ENCODE measurements at places on chromosomes 4 and X.

GRCh38 chr4:100165809-100166208 lies 24.5 kb downstream of the DDIT4L start:
- no peak for DNase-seq

DNA sequence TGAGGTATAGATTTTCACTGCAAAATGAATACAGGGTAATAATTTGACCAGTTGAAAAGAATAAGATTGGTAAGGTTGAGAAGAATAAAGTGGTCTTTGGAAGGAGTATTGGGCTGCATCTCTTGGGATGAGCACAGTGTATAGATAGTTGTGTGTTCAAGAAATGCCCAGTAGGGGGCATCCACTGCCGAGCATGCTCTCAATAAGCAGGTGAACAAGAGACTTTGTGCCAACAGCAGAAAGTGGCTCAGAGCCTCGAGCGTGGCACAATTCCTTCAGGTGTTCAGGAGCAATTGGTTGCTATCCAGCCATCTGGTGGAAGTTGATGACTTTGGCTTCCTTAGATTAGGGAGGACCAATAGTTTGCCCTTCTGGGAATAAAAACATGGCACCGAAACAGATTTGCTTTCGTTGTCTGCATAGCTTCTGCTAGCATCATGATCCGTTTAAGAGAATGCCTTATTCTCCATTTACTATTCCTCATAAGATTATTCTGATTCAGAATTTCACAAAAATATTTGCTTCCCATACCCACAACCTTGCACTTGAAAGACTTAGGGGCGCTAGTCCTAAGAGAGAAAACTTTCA lies 258.1 kb upstream of the NEIL3 start:
- peak; percentile 5 for DNase-seq

- DNase-seq = peak; percentile 3
These were observed 56.5 kb downstream of the STAG2 start for GRCh38 chrX:124018023-124018422.

GRCh38 chrX:109862433-109862832 lies 129.4 kb upstream of the ACSL4 start:
- DNase-seq = no peak

GRCh38 chrX:87388381-87388780 lies 129.2 kb upstream of the KLHL4 start:
- DNase-seq = no peak

DNA sequence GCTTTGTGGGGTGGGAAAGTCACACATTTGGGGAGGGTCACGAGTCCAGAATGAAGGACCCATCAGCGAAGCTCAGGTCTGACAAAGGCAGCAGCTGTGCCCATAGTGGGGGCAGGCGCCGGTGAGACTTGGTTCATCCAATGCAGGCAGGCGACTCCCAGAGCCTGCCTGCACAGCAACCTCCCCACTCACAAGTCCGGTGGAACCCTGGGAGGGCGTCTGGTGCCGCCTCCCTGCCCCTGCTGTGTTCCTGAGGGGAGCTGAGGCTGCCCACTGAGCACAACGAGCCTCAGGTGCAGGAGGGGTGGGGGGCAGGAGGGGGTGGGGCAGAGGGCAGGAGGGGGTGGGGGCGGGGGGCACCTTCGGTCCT lies 13.7 kb downstream of the LRPAP1 start:
- no peak for DNase-seq

DNA sequence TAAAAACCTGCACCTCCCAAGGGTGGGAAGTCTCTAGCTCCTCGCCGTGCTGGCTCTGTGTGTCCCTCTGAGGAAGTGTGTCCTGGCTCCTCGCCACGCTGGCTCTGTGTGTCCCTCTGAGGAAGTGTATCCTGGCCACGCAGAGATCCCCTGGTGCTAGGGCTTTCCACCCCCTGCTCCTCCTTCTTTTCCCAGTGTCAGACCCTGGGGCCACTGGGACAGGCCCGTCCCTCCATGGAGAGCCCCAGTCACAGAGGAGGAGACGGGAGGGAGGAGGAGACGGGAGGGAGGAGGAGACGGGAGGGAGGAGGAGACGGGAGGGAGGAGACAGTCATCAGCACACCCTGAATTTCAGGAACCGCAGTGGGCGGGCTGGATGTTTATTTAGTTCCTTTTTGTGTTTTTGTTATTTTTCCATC lies 53.8 kb upstream of the HGFAC start:
- DNase-seq = no peak

DNA sequence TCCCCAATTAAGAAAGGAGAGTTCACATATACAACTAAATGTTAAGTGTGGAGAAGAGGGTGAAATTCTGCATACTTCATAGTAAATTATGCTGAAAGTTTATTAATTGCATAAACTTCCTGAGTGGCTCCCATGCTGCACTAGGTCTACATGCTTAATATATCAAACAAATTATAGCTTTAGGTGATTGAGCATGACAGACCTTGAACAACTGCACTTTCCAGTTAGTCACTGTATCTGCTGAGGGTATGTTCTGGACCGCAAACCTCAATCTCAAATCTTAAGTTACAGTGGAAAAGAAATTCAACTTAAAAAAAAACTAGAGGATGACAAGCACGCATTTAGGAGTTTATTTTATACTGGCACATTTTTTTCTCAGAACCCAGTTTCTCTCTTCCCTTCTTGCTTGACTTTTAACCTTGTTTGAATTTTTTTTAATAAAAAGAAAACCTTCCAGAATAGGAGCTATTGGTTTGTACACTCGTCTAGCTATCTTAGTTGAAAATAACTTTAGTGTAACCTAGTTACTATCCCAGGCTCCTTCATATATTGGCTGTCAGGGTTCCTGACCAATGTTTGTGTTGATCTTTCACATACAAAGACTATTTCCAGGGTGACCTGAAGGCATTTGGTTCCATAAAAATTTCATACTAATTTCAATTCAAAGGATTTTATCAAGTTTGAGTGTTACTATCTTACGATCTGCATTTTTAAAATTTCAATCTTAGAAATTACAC lies 10.2 kb upstream of the FAM120C start:
- no peak for DNase-seq

DNA sequence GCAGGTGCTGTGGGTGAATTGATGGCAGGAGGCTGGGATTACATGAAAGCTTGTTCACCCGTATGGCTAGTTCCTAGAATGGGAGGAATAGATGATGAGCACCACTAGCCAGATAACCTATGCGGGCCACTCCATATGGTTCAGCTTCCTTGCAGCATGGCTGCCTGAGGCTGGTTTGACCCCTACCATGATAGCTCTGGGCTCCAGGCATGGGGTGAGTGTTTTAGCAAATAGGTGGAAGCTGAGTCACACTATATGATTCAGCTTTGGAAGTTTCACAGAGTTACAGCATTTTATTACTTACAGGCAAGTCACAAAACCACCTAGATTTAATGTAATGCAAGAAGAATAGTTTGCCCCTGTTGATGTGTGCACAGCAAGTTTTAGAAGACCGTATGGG lies 603.2 kb downstream of the STIM2 start:
- DNase-seq = no peak

DNA sequence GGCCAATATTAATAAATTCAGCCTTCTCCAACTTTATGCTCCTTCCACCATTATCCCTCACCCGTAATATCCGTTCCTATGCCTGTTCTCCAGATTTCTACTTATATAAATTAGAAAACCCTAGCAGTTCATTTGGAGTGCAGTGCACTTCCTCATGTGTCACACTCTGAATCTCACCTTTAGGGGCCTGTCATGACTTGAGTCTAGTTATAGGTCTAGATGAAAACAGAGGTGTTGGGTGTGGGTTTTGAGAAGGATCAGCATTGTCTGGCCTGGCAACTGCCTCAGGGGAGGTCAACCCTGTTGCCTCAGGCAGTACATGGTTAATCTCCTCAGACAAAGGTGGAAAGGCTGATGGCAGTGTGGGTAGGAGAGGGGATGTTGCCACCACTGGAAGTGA lies 876.8 kb downstream of the FAT4 start:
- DNase-seq = no peak

DNA sequence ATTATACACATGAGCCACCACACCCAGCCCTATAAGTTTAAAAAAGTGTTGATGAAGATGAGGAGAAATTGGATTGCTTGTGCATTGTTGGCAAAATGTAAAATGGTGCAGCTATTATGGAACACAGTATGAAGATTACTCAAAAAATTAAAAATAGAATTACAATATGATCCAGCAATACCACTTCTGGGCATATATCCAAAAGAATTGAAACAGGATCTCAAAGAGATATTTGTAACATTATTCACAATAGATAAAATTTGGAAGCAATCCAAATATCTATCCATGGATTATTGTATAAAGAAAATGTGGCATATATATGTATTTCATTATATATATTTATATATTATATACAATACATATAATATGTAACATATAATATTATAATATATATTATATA lies 515.6 kb upstream of the GNPDA2 start:
- no peak for DNase-seq

- DNase-seq = no peak
These were observed 642.8 kb upstream of the DIPK2B start for GRCh38 chrX:45843518-45843917.

DNA sequence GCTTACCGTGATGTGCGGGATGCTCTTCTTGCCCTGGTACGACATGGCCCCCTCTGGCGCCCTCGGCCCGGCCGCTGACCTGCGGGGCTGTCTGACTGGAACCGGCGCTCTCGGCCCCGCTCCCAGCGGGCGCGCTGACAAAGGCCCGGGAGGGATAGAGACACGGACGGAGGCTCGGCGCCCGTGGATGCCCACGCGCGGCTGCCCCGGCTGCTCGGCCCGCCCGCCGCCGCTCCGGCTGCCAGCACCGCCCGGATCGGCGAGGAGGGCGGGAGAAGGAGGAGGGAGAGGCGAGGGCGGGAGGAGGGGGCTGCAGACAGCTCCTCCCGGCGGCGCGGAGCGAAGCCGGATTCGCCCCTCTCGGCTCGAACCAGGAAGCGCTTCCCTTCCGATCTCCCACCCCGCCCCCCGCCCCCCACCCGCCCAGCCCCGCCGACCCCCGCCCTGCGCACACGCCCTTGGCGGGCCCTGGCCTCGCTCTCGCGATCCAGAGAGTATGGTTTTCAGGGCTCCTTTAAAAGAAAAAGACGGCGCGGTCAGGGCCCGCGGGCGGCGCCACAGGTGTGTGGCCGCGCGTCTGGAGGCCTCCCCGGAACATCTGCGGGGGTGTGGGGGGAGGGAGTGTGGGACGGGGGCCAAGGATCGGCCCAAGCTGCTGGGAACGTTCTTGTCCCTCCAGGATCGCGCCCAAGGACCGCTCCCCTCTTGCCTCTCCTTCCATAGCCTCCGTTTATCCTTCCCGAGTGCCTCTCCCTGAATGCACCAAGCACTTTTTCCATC lies 4.5 kb downstream of the CRMP1 start:
- peak; percentile 32 for DNase-seq

DNA sequence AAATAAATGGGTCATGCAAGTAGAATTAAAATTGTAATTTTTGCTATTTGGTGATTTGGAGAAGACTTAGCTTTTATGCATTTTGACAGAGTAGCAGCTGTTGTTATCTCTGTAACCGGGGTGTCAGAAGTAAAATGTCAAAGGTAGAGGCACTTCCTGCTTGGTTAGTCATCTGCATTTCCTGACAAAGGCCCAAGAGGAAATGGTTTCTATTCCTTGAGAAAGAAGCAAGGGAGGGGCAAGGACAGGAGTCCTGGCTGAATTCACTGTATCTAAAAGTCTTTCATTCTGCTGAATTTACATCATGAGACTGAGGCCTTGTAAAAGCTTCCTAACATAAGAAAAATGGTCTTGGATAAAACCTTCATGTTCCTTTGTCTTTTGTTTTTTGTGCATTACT lies 550.9 kb upstream of the BOD1L1 start:
- no peak for DNase-seq

DNA sequence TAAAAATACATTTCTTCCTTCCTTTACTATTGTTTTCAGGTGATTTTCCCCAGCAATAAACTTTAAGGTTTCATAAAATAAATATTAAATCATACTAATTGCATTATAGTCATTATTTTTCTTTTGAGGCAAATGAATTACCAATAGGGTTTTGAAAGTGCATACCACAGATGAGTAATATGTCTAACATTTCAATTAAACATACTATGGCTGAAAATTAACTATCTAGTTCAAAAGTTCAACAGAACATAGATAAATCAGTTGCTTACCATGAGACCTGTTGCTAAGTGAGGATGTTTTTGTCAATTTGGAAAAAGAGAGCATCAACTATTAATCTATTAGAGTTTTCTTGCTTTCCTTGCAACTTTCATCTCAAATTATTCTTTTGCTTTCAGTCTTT lies 35.0 kb downstream of the NPY5R start:
- no peak for DNase-seq

DNA sequence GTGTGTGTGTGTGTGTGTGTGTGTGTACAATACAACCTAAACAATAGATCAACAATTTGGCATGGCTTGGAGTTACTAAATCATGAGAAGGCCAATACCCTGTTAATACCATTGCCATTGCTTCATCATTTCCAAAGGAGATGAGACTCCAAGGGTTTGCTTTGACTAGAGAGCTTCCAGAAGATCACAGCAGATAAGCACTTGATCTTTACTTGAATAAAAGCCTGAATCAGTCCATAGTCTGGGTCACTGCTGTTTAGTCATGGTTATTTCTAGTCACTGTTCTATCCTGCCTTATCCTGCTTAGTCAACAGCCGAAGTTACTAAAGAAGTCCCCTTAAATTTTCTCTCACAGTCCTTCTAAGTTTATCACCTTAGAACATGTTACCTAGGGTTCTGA lies 58.2 kb downstream of the RAB40AL start:
- DNase-seq = no peak

GRCh38 chr4:74364652-74365491 lies at the start of gene EREG:
Gene EREG (plus strand): TSS chr4:74365145. CDS start chr4:74365309, 164 bp downstream.
- no peak for DNase-seq

- DNase-seq = no peak
These were observed 108.8 kb upstream of the CENPE start for GRCh38 chr4:103306870-103307375.

GRCh38 chrX:9466736-9467135 lies 1.9 kb downstream of the TBL1X start:
- DNase-seq = no peak

DNA sequence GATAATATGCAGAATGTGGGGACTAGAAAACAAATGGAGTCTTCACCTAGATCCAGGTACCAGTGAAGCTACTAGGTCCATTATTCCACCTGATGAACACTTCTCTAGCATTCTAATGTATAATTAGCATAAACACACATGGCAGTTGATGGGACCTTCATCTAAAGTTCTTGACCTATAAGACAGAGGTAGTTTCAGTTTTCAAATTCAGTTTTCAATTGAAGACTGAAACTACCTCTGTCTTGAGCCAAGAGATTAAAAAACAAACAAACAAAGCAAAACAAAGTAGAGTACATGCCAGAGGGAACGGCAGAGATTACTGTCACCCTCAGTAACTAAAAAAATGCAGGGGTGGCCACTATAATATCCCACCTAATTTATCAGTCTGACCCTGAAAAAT lies 199.9 kb upstream of the NEIL3 start:
- DNase-seq = no peak

Measured in NCI-H1694 treated with DMSO at 0.1 percent for 48 hours (cell line).